ENCODE measurements at places on chromosomes 12 and 14. TPM values are rescaled to one million over a fixed set of nuclear protein-coding genes. Genes with fewer than 3 reads are reported as not detected.
A peak's percentile ranks its signal among the peaks of the same experiment; 100 is the strongest.

DNA sequence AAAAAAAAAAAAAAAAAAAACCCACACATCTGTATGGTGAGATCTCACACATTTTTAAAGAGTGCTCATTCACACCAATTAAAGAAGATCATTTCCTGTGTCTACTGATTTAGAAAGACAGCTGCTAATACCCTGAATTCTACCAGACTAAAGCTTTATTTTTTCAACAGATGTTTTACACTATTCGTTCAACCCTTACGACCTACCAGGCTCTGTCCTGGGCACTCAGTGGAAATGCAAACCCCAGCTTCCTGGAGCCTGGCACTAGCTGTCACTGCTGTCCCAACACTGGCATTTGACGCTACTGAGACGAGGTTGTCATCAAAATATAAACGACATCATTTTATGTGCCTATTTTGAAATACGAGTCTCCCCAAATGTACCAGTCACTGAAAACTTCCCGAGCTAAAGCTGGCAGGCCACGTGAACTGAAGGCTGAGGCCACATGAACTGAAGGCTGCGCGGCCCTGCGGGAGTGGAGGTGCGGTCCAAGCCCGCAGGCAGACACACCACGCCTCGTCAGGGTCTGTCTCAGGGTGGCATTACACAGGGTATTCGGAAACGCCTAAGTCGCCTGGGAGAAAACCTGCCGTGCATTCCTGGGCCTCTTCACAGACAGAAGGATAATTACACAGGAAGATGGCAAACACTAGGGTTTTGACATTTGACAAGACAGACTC is 27.2 kb downstream of the SLC15A4 start:
- peaks cover 28% of the 10 kb centered on the region for H3K4me1 ChIP-seq
- peaks cover 68% of the 10 kb centered on the region for H3K36me3 ChIP-seq
- DNase-seq: no peak
- no peak overlapping the region for H3K4me3 ChIP-seq

DNA sequence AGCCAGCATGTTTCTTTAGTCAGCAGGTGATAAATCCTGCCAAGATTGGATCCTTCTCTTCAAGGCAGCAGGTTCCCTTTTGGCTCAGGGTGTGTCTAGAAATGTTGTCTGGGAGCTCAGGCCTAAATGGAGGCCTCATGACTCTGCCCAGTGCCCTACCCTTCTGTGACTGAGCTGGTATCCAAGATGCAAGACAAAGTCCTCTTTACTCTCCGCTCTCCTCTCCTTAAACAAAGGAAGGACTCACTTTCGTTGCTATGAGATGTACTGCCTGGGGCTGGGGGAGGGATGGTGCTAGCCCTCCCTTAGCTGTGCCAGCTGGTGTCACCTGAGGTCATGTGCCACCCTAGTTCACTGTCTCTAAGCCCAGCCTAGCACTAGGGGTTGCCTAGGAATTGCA is 13.8 kb upstream of the TMPRSS12 start:
- DNase-seq: no peak
- peaks cover 3% of the 10 kb centered on the region for H3K27me3 ChIP-seq
- peaks cover 5% of the 10 kb centered on the region for H3K4me1 ChIP-seq
- no peak overlapping the region for H3K27ac ChIP-seq

DNA sequence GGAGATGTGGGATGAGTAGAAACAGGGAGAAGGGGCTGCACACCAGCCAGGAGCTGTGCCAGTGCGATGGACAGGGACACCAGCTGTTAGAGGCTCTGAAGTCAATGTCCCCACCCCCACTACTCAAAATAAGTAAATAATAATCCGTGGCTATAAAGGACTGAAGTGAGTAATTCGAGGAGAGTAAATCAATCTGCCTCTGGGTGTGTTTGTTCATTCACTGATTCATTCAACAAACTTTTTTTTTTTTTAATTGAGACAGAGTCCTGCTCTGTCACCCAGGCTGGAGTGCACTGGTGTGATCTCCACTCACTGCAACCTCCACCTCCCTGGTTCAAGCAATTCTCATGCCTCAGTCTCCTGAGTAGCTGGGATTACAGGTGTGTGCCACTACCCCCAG is 363.6 kb downstream of the TMEM132D start:
- DNase-seq: no peak
- H3K4me1 ChIP-seq: no peaks in the 10 kb centered on the region
- no peak overlapping the region for H3K27ac ChIP-seq
- H3K27me3 ChIP-seq: no peaks in the 10 kb centered on the region
- H3K36me3 ChIP-seq: no peaks in the 10 kb centered on the region

DNA sequence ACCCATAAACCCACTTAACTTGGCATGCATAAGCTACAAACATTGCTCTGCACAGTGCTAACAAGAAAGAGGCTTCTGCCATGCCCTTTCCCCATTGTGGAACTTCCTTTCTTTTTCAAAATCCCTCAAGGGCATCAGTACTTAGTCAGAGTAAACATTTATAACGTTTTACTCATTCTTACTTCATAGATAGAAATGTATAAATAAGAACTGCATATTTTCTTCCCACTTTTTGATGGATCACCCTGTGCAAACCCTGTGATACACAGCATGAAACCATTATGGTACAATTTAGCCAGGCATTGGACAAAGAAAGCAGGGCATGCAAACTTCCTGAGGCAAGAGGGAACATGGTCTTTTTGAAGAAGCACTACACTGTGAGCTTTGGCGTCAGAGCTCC is 113.8 kb upstream of the FOXG1 start:
- no peaks in the 10 kb centered on the region for H3K36me3 ChIP-seq
- H3K27ac ChIP-seq: no peak overlapping the region
- H3K4me1 ChIP-seq: no peaks in the 10 kb centered on the region
- no peak for DNase-seq
- H3K27me3 ChIP-seq: no peaks in the 10 kb centered on the region

DNA sequence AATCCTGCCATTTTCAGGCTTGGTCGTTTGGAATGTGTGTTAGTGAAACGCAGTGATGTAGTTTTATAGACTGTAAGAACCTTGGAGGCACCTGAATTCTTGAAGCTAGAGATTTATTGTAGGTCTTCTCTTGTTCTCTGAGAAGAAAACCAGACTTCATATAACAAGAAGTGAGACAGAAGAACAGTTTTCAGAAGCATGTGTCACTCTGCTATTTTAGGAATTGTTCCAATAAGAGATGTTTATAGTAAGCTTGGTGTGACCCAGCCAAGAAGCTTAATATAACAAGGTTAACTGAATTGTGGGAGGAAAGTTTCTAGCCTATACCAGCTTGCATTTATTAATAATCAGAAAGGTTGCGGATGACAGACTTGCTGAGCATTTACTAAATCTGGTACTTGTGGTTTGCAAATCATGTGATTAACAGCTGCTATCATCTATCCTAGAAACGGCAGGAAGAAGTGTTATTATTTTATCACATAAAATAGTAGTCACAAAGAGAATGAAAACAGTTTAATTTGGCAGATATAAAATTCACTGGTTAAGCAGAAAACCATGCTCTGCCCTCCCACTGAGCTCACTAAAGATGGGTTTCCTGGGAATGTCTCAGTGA is 49.2 kb upstream of the BCAT1 start:
- H3K4me1 ChIP-seq: no peaks in the 10 kb centered on the region
- H3K4me3 ChIP-seq: no peak overlapping the region
- H3K27me3 ChIP-seq: peaks cover 3% of the 10 kb centered on the region
- no peaks in the 10 kb centered on the region for H3K36me3 ChIP-seq
- no peak for DNase-seq
- no peak overlapping the region for H3K27ac ChIP-seq

GRCh38 chr12:38711054-38711453 is 194.3 kb downstream of the CPNE8 start:
- no peaks in the 10 kb centered on the region for H3K4me1 ChIP-seq
- no peak overlapping the region for H3K4me3 ChIP-seq
- H3K27ac ChIP-seq: no peak overlapping the region
- H3K27me3 ChIP-seq: no peaks in the 10 kb centered on the region

DNA sequence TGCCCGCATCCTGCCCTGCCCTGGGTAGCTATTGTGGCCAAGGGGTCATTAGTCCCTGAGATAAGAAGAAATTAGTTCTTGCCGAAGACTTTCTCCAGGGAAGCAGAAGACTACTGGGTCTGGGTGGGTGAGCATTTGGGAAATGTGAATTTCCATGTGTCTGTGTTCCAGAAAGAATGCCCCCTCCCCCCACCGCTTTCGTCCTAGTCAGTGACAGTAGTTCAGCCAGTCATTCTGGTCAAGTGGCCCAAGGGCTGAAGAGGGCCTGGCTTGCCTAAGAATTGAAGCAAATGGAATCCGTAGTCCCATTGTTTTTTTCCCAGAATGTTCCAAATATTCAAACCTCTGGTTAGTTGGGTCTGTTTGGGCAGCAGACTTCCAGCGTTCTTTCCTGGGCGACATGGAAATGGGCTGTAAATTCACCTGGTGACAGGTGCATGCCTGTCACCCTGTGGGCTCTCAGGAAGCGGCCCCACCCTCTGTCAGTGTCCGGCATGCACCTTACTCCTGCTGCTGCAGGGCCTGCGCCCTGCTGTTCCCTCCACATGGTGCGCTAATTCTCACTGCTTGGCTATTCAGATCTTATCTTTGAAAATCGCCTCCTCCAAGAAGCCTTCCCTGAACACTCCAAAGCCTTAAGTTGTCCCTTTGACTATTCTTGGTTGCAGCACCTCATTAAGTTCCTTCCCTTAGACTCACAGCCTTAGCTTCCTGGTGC is 1.4 kb upstream of the RFLNA start:
- H3K4me3 ChIP-seq: no peak overlapping the region
- peaks cover 25% of the 10 kb centered on the region for H3K27me3 ChIP-seq
- H3K27ac ChIP-seq: no peak overlapping the region
- no peaks in the 10 kb centered on the region for H3K4me1 ChIP-seq

DNA sequence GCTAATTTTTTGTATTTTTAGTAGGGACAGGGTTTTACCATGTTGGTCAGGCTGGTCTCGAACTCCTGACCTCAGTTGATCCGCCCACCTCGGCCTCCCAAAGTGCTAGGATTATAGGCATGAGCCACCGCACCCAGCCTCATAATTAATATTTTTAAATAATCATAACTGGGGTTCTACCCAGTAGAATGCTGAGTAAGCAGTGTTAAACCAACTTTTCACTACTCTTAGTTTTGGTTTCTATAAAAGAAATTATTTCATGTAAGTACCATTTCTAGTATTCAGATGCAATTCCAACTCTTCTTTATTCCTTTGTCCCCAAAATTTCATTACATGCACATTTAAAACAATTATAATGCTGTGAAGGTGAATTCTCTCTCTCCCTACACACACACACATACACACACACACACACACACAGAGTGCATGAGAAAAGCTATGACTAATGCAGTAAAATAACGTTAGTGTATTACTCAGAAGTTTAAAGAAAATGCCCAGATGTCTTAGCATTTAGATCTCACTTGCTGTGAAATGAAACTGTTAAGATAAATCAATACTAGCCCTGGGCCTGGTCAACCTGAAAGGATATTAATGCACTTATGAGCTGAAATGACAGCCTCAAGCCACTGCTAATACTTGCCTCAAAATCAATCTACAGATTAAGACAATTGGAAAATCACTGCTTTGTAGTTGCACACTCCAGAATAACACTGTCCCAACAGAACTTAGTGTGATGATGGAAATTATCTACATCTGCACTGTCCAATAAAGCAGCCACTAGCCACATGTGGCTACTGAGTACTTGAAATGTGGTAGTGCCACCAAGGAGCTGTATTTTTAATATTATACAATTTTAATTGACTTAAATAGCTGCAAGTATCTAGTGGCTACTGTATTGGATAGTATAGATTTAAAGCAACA is 36.0 kb downstream of the PTPN21 start:
- H3K27ac ChIP-seq: no peak overlapping the region
- H3K36me3 ChIP-seq: no peaks in the 10 kb centered on the region
- H3K4me1 ChIP-seq: no peaks in the 10 kb centered on the region

DNA sequence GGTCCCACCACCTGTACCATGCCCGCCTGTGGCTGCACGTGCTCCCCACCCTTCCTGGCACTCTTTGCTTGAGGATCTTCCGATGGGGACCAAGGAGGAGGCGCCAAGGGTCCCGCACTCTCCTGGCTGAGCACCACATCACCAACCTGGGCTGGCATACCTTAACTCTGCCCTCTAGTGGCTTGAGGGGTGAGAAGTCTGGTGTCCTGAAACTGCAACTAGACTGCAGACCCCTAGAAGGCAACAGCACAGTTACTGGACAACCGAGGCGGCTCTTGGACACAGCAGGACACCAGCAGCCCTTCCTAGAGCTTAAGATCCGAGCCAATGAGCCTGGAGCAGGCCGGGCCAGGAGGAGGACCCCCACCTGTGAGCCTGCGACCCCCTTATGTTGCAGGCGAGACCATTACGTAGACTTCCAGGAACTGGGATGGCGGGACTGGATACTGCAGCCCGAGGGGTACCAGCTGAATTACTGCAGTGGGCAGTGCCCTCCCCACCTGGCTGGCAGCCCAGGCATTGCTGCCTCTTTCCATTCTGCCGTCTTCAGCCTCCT is 1.1 kb downstream of the INHBE start:
- H3K4me3 ChIP-seq: peak overlapping the region; percentile 53
- H3K27ac ChIP-seq: no peak overlapping the region
- peak; percentile 86 for DNase-seq
- H3K36me3 ChIP-seq: no peaks in the 10 kb centered on the region
- peaks cover 9% of the 10 kb centered on the region for H3K27me3 ChIP-seq

DNA sequence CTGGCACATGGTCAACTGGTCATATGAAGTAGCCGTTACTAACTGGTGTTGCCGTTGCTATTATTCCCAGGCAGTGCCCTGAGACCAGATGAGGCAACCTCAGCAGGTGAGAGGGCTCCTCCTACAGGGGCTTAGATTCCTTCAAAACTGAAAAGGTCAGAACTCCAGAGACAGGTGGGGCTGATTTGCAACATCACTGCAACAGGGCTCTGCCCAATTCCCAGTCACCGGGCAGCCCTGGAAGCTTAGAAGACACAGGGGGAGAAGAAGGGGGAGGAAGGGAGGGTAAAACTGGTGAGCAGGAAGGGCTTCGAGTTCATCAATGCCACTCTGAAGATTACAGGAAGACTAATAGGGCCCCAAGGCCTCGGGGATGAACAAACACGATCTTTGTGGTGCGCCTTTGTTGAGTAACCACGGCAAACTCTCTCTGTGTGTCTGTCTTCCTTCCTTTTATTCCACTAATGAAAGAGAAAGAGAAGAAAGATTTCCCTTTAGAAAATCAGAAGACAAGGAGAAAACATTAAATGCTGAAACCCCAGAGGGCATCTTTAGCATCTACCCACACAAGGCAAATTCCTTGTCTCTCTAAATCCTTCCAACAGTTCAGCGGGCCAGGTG is 749.1 kb upstream of the TBX3 start:
- H3K4me3 ChIP-seq: no peak overlapping the region
- H3K27me3 ChIP-seq: no peaks in the 10 kb centered on the region
- no peak overlapping the region for H3K27ac ChIP-seq
- no peak for DNase-seq
- H3K4me1 ChIP-seq: no peaks in the 10 kb centered on the region

Gene CCDC60
- not detected for total RNA-seq

Gene CALM1
- total RNA-seq: 482 TPM

Gene KRT82
- not detected for total RNA-seq

Gene CCND2
- 615 TPM for total RNA-seq

Gene SCNN1A
- total RNA-seq: not detected
